ENCODE measurements at places on chromosomes 3 and 15.

DNA sequence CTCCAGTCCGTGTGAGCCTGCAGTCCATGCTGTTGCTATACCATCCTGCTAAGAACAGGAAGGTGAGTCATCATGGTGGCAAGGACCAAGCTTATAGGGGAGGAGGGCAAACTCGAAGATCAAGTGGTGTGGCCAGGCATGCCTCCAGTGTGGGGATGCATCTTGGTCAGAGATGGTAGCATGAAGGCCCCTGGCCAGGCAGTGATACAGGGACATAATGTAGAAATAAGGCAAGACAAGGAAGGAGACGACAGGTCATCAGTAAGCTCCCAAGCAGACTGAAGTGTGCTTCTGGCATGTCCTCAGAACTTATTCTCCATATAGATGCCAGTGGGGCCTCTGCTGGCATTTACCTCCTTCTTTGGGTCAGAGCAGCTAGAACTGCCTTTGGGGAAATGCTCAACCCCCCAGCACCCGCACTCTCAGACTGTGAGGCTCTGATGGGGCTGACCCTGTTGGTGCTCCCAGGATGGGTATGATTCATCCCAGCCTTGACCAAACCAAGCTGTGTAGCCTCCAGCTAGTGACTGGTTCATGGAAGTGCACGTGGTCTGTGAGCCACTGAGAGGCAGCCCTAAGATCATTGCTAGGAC is 52.5 kb upstream of the ATP2B2 start:
- no peak for DNase-seq

GRCh38 chr3:197555281-197556261 is at the start of gene BDH1:
Gene BDH1 (minus strand): TSS chr3:197555968. CDS start chr3:197546443, 9,525 bp downstream.
- peak; percentile 79 for DNase-seq

DNA sequence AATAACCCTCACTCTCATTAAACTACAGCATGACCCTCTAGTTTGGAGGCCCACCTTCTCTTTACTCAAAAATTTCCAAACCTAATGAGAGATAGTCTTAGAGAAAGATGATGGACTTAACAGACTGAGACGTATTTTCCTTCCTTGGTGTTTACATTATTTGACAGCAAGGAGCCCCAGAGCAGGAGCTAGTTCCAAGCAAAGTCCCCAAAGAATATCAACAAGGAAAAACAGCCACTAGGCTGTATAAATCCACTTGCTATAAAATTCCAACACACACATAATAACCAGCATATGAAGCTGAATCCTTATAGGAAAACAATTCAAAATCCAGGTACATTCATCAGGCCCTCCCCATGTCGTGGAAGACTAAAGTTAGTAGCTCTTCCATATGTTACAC is 660.0 kb downstream of the FHIT start:
- no peak for DNase-seq

DNA sequence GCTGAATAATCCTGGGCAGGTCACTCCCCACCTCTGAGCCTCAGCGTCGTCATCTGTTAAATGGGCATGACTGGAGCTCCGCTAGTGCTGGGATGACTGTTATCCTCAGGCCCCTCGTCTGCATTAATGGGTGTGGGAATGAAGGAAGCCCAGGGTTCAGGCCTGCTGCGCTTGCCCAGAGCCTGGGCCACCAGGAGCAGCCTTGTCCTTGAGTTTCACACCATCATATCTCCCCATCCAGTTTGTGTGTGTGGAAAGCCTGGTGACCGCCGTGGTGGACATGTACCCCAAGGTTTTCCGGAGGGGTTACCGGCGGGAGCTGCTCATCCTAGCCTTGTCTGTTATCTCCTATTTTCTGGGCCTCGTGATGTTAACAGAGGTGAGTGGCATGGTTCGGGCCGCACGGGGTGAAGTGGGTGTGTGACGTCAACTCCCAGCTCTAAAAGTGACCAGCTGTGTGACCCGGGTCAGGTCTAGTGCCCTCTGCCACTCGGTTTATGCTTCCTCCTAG is 63.5 kb upstream of the SLC6A1 start:
- no peak for DNase-seq

GRCh38 chr3:184085389-184085852 is 11.4 kb upstream of the HTR3E start:
- no peak for DNase-seq

- DNase-seq, result peak; percentile 58
Observed at GRCh38 chr3:85576091-85576690, 617.4 kb downstream of the CADM2 start.

- DNase-seq, result peak; percentile 85
Observed at GRCh38 chr15:67100801-67101581, 35.6 kb downstream of the SMAD3 start.

GRCh38 chr3:33315826-33316225 is 38.6 kb downstream of the FBXL2 start:
- DNase-seq, result no peak

DNA sequence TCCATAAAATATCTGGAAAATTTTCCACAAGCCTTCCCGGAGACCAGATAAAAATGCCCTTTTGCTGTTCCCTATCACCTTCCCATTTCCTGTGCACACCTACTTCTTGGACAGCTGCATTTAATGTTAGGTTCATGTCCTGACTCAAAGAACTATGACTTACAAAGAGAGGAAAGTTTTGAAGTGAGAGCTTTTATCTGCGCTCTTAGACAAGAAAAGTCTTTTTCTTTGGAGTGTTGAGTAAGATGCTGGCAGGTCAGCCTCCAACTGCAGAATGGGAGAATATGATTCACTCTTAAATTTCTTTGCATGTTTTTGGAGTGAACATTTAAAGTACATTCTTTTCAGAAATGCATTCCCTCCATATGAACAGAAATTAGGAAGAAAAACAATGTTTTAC is 147.3 kb upstream of the DPH6 start:
- no peak for DNase-seq

GRCh38 chr3:129543156-129543790 is at the start of gene H1-8:
Gene H1-8 (plus strand): TSS chr3:129543175. CDS start chr3:129543219, 44 bp downstream.
- no peak for DNase-seq

DNA sequence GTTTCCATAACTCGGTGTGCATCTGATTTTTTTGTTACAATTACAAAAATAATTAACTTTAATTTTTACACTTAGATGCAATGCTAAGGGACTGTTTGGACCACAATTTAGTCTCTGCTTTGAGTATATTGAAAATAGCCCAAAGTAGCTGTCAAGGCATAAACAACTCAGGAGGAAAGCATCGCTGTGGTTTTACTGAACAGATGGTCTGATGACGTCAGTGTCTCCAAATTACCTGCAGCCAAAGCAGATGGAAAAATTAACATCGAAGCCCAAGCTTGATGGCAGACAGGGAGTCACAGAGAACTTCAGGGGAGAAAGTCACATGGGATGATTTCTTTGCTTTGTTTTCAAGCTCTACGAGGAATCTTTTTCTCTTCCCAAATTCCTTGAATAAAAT is 83.1 kb upstream of the PLCL2 start:
- no peak for DNase-seq

GRCh38 chr3:36677331-36678007 is 86.9 kb downstream of the DCLK3 start:
- DNase-seq, result no peak

DNA sequence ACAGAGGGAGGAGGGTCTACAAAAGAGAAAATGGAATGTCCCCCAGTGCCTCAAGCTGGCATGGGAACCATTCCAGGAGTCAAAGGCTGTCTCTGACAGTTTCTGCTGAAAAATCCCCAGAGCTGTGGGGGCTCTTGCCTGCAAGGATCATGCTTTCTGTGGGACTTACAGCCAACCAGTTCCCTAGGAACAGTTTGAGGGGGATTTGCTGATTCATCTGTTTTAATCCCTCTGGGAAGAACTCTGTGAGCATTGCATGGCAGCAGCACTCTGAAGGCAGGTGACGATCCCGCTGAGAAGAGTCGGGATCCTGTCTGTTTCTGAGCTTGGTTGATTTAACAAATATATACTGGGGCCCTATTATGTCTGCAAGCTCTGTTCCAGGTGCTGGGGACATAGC is 176.0 kb downstream of the SSR3 start:
- DNase-seq, result no peak

DNA sequence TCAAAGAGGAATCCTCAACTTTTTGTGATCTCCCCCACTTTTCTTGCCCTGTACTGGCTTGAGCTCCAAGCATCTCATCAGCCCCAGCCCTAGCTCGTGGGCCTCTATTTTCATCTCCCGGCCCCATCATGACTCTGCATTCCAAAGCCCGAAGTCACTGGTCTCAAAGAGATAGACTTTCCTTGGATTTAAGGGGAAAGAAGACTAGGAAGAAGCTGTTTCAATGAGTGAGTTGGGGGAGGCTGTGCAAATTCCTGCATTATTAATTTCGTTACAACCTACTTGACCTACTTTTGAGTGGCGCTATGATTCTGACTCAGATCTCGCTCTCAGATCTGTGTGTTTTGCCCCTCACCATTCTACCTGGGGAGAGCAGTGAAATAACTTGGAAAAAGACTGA is 266.6 kb upstream of the TBL1XR1 start:
- no peak for DNase-seq

GRCh38 chr15:60835974-60836373 is 357.0 kb upstream of the ICE2 start:
- no peak for DNase-seq

- peak; percentile 11 for DNase-seq
Observed at GRCh38 chr15:64775551-64776401, at the start of gene RBPMS2. Gene RBPMS2 (minus strand): TSS chr15:64775589. CDS start chr15:64775319, 270 bp downstream.

- no peak for DNase-seq
Observed at GRCh38 chr3:101251441-101251840, 68.9 kb downstream of the IMPG2 start.

DNA sequence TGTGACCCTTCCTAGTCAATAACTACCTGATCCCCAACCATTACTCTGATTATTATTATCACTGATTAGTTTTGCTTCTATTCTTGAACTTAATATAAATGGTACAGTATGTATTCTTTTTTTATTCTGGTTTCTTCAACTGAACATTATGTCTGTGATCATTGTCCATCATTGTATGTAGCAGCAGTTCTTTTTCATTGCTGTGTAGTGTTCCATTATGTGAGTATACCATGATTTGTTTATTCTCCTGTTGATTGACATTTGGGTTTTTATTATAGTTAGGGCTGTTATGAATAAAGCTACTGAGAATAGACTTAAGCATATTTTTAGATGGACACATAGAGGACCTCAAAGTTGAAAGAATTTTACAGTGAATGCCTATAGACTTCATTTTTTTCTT is 2.7 kb downstream of the KIF15 start:
- DNase-seq, result no peak

DNA sequence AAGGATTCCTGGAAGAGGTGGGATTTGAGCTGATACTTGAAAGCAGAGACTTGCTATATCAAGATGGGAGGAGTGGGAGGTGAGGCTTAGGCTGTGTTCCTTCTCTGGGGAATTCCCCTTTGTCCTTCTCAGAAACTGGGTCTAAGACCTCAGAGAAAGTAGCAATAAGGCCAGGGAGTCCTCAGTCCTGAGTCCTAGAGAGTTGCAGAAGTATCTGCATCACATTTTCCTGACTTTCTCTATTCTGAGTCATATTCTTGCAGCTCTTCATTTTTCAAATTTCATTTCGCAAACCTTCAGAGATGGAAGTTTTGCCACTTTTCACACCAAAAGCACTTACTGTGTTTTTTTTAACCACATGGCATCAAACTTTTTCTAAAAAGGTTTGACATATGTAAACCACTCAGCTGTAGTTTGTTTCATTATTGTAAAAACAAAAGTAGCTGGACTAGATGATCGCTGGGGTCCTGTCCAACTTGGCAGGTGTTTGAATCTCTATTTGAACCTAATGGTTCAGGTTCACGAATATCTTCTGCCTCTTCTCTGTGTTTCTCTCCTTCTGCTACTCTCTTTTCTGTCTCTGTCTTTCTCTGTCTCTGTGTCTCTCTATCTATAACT is 21.3 kb downstream of the COLQ start:
- DNase-seq, result peak; percentile 11

- no peak for DNase-seq
Observed at GRCh38 chr15:35000511-35000910, 12.4 kb upstream of the ZNF770 start.

DNA sequence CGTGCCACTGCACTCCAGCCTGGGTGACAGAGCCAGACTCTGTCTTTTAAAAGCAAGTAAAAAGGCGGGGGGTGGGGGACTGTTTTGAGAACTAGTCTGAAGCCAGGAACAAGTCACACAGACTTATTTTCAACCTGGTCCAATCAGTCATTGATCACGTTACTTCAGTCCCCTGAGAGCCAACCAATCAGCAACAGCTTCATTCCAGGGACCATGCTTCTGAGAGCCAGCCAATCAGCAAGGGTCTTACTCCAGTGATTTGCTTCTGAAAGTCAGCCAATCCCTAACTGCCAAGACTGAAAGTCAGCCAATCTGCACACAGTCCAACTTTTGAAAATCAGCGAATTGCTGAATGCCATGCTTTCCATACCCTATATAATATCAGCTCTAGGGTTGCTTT is 48.6 kb upstream of the C15orf39 start:
- DNase-seq, result peak; percentile 42

DNA sequence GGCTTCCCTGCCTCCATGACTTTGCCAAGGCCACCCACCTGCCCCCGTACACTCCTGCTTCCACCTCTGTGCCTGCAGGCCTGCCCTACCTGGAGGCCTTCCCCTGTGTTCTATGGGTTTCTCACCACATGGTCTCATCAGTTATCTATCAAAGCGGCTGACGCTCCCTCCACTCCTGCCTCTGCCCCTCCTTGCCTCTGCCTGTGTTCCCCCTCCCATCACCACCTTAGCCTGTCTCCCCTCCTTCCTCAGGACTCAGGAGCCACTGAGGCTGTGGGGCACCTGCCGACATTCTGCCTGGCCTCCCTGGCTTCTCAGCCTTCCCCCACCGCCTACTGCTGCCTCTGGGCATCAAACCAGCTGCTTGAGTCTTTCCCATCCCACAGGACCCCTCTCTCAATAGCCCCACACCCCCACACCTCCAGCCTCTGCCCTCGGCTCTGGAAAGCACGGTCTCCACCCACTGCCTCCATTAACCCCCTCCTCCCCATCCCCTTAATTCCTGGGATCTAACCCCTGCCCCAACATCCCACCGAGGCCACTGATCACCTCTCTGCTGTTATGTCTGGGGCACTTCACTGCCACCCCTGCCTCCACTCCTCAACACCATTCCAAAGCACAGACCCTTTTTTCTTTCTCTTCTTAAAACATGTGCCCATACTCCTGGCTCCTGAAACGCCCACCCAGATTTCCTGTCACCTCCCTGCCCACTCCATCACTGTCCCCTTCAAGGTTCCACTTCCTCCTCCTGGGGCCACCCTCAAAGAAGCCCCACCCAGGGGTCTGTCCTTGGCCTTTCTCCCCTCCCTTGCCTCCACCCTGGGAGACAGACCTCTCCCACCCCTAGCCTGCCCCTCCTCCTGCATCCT is 24.4 kb upstream of the CYP11A1 start:
- no peak for DNase-seq

- no peak for DNase-seq
Observed at GRCh38 chr3:7683426-7683825, 818.2 kb upstream of the LMCD1 start.

- DNase-seq, result no peak
Observed at GRCh38 chr15:22962611-22963010, 17.6 kb downstream of the CYFIP1 start.

DNA sequence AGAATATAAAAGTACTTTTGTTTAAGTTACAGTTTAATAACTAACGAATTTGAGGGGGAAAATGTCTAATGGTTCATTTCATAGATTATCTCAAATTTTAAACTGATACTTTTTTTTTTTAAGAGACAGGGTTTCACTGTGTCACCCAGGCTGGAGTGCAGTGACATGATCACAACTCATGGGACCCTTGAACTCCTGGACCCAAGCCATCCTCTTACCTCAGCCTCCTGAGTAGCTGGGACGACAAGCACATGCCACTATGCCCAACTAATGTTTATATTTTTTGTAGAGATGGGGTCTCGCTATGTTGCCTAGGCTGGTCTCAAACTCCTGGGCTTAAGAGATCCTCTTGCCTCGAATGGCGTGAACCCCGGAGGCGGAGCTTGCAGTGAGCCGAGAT is 16.5 kb downstream of the LRRC58 start:
- no peak for DNase-seq

All from activated CD4-positive, alpha-beta T cell treated with anti-CD3 and anti-CD28 coated beads for 48 hours (primary cell).